ENCODE measurements at places on chromosomes 5 and 9.
A peak's percentile ranks its signal among the peaks of the same experiment; 100 is the strongest.

GRCh38 chr9:137838576-137838975 lies 39.0 kb upstream of the CACNA1B start:
- no peak for DNase-seq

DNA sequence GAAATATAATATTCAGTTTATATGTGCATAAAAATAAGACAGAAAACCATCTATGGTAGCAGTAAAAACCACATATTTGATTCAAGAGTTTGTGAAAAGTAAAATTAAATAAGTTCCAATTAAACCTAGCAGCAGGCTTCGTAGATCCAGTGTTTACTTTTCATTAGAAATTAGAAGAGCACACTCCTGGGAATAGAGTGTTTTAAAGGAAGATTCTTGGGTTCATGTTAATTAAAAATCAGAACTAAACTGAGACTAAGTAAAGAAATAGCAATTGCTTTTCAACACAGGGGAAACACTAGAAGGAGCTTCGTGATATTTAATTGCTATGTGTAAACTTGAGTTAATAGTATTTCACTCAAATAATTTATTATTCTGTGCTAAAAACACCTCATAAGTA lies 1097.8 kb upstream of the CDH18 start:
- no peak for DNase-seq

DNA sequence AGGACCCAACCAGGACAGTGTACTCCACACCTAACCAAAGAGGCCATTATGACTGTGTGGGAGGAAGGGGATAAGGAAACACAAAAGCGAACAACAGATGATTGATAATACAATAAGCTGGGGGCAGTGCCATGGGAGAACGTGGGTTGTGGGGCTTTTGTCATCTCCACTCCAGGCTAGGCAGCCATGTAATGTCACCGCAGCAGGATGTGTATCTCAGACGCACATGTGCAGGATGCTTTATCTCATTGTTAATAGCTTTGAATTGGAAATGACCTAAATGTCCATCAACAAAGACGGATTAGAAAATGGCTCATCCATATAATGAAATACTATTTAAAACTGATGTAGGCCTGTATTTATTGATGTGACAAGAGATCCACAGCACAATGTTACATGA lies 51.0 kb downstream of the EPB41L4B start:
- no peak for DNase-seq

- DNase-seq = no peak
These were observed 1275.7 kb downstream of the PTPRD start for GRCh38 chr9:9337129-9337528.

DNA sequence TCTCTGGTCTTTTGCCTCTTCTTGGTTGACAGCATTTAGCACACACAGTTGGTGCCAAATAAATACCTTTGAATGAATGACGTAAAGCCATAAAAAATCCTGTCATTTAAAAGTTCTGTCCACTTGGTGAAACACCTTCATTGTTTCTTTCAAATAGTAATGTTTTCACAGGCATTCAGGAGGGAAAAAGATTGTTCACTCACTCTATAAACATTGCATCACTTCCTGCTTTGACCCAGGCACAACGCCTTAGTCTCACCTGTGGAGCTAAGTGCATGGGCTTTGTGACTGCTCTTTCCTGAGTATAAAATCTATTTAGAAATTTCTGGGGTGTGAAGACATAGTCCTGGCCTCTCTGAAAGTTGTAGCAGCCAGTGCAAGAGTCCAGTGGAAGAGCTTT lies 88.9 kb upstream of the CXCL14 start:
- DNase-seq = no peak

- DNase-seq = no peak
These were observed 118.6 kb downstream of the KDM4C start for GRCh38 chr9:6876195-6876894.

DNA sequence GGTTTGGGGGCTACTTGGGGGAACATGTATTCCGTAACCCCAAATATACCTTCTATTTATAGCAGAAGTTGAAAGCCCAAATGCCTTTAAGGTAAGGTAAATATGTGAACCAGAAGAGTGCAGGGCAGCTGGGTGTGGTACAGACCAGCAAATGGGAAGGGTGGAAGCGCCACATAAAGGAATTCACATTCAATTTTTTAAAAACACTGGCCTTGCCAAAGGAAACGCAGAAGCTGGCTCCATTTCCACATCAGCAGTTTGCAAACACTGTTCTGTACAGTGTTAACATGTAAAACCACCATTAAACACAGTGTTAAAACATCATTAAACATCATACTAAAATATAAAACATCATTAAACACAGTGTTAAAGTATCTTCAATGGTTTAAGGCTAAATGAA lies 3.5 kb upstream of the BHMT start:
- DNase-seq = no peak

GRCh38 chr9:126438741-126439401 lies 112.2 kb downstream of the MVB12B start:
- no peak for DNase-seq

DNA sequence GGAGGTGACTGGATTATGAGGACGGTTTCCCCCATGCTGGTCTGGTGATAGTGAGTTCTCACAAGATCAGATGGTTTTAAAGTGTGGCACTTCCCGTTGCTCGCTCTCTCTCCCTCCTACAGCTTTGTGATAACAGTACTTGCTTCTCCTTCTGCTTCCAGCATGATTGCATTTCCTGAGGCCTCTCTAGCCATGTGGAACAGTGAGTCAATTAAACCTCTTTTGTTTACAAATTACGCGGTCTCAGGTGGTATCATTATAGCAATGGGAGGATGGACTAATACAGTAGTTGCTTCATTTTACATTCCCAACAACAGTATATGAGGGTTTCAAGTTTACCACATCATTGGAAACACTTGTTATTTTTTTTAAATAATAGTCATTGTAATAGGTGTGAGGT lies 937.3 kb upstream of the ARRDC3 start:
- no peak for DNase-seq

- peak; percentile 76 for DNase-seq
These were observed 18.9 kb upstream of the SPTLC1 start for GRCh38 chr9:92133949-92134604.

- no peak for DNase-seq
These were observed 40.2 kb downstream of the RASA1 start for GRCh38 chr5:87307796-87308423.

GRCh38 chr9:124359855-124360678 lies 55.2 kb downstream of the PSMB7 start:
- DNase-seq = no peak

DNA sequence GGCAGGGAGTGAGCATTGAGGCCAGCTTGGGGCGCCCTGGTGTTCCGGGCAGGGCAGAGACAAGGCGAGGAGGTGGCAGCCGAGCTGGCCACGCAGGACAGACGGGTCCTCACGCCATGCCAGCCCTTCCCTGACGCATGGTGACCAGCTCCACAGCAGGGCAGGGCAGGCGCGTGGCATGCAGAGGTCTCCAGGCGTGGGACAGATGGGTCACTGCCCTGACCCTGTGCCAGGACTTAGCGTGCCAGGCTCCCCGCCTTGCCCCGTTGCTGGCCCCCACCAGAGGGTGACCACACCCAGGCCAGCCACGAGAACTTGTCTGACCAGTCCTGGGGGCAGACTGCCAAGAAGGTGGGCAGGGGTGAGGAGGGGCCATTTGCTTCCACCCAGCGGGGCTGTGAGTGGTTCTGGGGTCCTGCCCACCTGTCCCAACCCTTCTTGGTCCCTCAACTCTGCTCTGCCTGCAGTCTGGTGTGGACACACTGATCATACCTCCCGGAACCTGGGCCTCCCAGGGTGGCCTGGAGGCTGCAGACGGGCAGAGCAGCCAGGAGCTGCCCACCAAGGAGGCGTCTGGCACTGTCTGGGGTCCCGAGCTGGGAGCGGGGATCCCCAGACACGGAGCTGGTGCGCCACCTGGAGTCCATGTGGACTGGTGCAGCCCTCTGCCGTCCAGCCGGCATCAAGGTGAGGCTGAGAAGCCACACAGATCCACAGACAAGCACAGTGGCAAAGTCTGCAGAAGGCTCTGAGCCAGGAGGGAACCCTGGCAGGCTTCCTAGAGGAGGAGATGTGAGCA lies at the start of gene RNF224:
Gene RNF224 (plus strand): TSS at position 449 of the 799 bp plus-strand sequence. CDS start 834 bp downstream, outside the sequence.
- DNase-seq = peak; percentile 83

GRCh38 chr5:59178071-59178470 lies 595.2 kb downstream of the RAB3C start:
- DNase-seq = no peak

- DNase-seq = peak; percentile 29
These were observed at the start of gene PDGFRB for GRCh38 chr5:150155258-150156026. Gene PDGFRB, minus strand, starts transcription at chr5:150155845. Its CDS starts 18,798 bp downstream, at chr5:150137047.

DNA sequence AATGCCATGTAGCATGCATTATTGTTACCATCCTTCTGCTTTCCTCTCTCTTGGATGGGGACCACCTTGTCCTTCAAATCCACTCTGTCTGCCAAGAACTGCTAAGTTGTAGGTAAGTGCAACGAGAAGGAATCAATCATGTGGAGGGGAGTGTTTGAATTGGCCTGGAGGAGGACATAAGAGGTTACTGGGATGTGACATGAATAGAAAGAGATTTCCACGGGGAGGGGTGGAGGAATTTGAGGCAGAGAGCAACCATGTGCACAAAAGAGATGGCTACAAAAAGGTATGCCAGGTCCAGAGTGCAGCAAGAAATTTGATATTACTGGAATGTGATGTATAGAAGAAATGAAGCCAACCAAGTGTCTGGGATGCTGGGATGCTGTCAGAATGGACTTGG lies 648.9 kb upstream of the KLF4 start:
- no peak for DNase-seq

DNA sequence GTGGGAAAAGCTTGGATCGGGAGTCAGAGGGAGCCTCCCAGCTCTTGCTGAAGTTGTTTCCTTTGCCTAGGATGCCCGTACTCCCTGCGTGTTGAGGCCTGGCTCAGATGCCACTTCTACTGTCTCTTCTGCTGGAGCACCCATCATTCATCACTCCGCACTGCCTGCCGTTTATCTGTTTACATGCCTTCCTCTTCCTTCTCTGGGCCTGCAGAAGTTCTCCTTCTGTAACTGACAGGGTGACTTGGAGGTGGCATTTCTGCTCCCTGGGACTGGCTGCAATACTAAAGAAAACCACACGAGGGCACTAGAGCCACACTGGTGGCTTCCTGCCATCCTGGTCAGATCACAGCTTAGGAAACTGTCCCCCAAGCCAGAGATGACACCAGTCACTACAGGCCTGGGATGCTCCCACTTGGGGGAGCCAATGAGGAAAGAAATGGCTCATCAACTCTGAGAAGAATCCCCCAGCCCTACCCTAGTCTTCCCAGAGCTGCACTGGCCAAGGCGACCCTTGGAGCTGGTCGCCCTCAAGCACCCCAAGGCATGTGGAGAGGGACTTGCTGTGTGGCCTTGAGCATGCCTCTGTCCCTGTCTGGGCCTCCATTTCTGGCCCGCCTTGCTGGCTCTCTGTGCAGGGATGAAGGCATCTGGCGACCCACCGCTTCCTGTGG lies 9.7 kb upstream of the SLC25A51 start:
- DNase-seq = peak; percentile 83

DNA sequence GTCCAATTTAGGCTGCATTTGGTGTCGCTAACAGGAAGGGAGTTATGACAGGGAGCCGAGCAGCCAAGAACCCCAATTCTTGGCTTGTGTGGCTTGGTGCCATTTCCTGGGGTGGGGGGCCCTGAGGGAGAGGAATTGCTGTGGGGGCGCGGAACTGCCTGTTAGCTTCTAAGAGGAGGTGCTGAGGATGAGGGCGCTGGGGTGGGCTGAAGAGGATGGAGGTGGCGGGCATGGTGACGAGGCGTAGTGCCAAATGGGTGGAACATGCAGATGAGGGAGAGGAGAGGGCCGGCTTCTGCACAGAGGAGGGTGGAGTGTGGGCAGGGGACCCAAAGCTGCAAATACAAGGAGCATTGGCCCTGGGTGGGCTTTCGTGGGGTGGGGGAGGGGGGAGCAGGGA lies 27.9 kb downstream of the IER5L start:
- DNase-seq = no peak

GRCh38 chr5:115349001-115349817 lies 52.8 kb upstream of the CCDC112 start:
- no peak for DNase-seq

DNA sequence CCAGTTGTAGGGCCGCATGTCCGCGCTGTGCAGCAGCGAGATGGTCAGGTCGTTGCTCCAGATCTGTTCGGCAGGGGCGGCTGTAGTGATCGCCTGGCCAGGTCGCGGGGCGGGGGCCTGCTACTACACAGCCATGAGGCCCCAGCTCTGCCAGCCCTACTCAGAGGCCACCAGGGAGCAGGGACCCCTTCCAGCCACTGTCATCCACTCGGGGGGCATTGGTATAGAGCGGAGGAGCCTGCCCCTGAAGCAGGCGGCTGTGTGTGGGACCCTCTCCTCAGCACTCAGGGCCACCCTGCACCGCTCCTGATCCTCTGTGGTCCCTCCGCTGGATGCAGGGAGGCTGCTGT lies 1.7 kb downstream of the FBXW5 start:
- no peak for DNase-seq

GRCh38 chr9:137304383-137305059 lies 2.5 kb upstream of the NRARP start:
- no peak for DNase-seq

DNA sequence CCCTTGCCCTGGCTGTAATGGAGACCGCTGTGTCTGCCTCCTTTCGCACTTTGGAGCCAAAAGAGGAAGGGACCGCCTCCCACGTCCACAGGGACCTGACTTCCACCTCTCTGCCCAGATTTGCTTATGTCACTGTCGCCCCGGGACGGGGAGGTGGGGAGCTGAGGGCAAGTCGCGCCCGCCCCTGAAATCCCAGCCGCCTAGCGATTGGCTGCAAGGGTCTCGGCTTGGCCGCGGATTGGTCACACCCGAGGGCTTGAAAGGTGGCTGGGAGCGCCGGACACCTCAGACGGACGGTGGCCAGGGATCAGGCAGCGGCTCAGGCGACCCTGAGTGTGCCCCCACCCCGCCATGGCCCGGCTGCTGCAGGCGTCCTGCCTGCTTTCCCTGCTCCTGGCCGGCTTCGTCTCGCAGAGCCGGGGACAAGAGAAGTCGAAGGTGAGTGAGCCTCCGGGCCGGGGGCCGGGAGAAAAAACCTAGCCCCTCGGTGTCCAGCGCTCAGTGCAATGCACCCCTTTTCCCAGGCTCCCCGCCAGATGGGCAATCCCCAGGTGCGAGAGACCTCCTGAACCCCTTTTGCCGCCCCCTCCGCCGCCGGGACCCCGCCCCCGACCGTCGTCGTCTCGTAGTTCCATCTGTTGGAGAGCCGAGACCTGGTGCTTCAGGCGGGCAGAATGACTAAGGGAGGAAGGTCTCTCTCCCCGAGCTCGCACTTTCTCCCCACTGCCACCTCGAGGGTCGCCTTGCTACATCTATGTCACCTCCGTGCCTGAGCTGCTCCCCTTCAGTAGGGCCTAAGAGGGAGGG lies at the start of gene GPX3:
Gene GPX3 (plus strand): TSS at position 288 of the 807 bp plus-strand sequence. CDS start 64 bp downstream, at position 352.
- peak; percentile 26 for DNase-seq

All from CD4-positive, alpha-beta T cell treated with Interleukin-15 for 4 hours (primary cell).